ENCODE measurements at places on chromosomes 16 and 17.

DNA sequence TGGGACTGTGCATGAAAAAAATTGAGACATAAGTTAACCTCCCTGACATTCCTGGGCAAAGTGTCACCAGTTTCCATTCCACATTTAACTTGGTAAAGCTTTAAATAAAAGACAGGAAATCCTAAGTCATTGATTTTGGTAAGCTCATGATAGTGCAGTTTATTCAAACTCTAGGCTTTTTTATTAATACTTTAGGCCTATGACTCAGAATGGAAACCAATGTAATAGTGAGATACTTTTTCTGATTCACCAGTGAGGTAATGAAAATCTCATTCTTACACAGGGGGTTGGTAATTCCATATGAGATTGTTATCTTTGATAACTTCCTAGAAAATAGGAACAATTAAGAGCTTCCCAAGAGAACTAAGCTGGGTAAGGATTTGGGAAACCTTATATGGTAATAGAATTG lies 91.1 kb downstream of the NLK start:
- no peak for DNase-seq

DNA sequence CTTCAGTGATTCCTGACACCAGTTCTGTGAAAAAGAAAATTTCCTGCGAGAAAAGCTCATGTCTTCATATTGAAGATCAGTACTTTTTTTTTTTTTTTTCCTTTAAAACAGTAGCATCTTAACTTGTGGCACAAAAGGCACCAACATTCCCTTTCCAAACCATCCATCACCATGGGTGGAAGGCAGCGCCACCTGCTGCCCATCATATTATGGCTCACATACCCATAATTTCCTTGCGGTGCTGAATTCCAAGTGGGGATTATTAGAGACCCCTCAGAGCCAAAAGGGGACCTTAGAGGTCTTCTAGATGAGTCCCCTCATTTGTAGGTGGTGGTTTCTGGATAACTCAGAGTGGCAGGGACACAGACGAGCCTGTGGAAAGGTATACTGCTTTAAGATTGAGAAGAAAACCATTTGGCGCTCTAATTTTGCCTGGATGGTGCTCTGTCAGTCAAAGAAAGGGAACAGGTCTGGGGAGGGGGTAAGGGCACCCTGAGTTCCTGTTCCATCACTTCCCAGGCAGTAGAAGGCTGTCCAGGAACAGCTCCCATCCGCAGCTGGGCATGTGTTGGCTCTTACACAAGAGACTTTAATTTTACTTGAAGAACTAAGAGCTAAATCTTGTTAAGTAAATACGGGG lies 7.9 kb upstream of the SOST start:
- no peak for DNase-seq

DNA sequence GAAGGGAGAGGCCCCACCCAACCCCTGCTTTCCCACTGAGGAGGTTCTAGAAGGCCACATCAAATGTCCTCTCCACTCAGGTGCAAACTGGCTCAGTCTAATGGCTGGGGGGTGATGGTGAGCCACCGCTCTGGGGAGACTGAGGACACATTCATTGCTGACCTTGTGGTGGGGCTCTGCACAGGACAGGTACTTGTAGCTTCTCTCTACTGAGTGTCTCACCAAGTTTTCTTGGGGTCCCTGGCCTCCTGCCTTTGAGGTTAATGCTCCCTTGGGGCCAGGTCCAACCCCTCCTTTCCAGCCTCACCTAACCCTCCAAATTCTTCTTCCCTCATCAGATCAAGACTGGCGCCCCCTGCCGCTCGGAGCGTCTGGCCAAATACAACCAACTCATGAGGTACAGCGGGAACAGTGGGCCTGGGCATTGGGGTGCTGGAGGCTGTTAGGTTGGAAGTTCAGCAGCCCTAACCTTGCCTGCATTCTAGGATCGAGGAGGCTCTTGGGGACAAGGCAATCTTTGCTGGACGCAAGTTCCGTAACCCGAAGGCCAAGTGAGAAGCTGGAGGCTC lies 5.7 kb downstream of the ENO3 start:
- no peak for DNase-seq

- no peak for DNase-seq
Measured at GRCh38 chr17:74417178-74418045, 14.5 kb upstream of the GPRC5C start.

DNA sequence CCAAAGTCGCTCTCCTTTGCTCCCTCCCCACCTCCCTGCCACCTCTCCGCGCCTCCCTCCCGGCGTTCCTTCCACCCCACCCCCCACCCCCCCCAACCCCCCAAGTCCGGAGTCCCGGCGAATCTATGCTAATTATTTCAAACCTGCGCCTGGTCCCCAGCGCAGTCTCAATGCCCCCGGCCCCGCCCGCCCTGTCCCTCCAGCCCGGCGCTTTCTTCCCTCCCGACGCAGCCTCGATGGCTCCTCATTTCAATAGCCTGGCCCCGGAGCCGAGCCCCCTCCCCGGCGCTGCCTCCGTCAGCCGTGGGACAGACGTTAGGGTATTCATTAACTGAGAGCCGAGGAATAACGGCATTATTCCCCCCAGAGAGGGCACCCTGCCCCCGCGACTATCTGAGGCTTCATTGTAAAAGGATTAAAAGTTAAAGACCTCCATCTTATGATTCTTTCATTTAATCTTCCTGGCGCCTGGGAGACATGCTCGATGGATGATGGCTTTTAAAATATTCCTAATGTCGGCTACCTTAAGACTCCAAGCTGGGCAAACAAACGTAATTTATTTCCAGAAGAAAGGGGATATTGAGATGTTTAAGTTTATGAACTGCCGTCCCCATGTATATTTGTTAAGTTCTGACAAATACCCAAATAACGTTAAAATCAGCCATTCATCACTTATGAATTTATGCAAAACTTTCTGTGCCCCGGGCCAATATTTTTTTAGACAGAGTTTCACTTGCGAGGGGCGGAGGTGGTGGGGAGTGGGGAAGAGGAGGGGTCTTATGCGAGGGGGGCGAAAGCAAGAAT lies 3.4 kb downstream of the NOG start:
- DNase-seq, result no peak

- no peak for DNase-seq
Measured at GRCh38 chr17:34644941-34645550, 65.7 kb downstream of the TMEM132E start.

DNA sequence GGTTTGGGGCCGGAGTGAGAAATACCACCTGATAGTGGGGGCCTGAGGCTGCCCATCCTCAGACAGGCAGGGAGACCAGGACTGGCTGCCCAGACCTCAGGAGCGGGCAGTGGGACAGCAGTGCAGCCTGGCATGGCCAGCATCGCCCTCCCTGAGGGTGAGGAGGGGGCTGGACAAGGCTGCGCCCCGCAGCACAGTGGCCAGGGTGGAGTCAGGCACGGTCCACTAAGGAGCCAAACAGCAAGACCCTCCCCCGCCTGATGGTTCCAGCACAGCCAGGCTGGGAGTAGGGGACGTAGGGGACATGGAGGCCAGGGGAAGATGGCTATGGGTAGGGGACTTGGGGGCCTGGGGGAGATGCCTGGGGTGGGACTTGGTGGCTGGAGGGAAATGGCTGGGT lies 3.3 kb downstream of the ZNF598 start:
- DNase-seq, result no peak

DNA sequence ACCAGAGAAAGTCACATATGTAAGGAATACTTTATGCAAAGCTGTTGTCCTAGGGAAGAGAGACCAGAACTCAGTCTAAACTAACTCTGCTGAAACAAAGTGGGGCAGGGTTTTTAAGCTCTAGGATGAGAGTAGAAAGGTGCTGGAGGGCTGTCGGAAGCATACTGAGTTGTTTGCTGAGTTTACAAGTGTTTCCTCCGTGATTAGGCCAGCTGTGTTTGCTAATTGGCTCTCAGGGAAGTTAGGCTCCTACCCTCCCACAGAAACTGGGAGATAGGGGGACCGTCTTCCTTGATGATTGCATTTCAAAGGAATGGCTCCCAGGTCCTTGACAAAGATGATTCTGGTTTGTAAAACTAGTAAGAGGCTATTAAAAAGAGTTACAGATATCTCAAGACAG lies 24.4 kb upstream of the CRYM start:
- no peak for DNase-seq

- DNase-seq, result no peak
Measured at GRCh38 chr16:81641395-81642106, 137.5 kb upstream of the PLCG2 start.

DNA sequence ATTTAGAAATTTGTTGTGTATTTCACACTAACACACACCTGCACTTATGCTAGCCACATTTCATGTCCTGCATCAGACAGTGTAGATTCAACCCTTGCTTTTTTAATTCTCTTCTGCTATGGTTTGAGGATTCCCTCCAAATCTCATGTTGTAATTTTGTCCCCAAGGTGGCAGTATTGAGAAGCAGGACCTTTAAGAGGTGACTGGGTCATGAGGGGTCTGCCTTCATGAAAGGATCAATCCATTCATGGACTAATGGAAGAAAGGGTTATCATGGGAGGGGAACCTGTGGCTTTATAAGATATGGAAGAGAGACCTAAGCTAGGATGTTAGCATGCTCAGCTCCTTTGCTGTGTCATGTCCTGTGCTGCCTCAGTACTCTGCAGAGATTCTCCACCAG lies 1032.2 kb downstream of the CDH11 start:
- DNase-seq, result no peak

DNA sequence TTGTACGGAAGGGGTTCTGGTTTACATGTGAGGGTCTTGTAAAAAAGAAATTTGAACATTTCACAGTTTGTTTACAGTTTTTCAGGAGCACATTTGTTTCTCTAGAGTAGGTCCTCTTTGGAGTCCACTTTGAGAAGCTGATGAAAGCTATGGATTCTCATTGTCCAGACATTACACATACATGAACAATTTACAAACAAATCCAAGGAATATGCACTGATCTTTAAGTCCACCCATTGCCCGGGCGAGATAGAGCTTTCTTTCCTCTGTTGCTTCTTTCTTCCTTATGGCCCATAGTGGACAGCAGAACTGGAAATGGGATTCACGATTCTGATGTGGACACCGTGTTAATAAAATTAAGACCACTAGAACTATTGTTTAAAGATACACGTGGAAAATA lies 1.9 kb downstream of the DCAF7 start:
- no peak for DNase-seq

- DNase-seq, result no peak
Measured at GRCh38 chr16:76854234-76854633, 336.8 kb upstream of the MON1B start.

- DNase-seq, result no peak
Measured at GRCh38 chr16:85746460-85747215, 4.3 kb downstream of the C16orf74 start.

- no peak for DNase-seq
Measured at GRCh38 chr17:45296003-45296832, 20.6 kb downstream of the MAP3K14 start.

- DNase-seq, result no peak
Measured at GRCh38 chr16:10490141-10490540, 90.3 kb downstream of the EMP2 start.

DNA sequence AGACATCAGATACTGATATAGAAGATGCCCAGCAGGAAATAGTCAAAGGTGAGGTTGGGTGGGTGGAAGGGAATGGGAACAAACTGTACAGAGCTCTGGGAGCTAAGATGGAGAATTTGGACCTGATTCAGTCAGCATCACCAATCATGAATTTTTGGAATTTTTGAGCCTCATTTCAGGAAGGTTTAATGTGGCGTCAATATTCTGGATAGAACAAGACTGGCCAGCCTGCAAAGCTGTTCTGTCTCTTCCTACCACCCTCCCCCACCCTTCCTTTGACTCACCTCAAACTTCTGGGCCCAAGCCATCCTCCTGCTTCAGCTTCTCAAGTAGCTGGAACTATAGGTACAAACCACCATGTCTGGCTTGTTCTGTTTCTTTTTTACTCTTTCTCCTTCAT lies 32.6 kb downstream of the CTCF start:
- peak; percentile 3 for DNase-seq

GRCh38 chr16:8505327-8505991 lies 84.9 kb downstream of the TMEM114 start:
- no peak for DNase-seq

DNA sequence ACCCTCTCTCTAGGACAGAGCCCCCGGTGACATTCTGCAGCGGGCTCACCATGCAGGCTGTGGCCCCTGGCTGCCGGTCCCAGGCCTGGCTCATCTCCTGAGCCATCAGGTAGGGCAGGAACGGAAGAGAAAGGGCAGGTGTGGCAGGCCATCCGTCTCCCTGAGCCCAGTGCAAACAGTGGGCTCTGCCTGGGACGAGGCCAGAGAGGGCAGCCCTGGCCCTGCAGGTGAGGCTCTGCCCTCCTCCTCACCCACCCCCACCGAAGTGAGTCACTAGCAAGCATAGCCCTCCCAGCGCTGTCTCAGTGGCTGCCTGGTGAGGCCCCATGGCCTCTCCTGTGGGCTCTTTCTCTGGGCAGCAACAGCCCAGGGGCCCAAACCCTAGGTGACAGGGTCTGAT lies 14.5 kb downstream of the OTOP3 start:
- DNase-seq, result no peak

DNA sequence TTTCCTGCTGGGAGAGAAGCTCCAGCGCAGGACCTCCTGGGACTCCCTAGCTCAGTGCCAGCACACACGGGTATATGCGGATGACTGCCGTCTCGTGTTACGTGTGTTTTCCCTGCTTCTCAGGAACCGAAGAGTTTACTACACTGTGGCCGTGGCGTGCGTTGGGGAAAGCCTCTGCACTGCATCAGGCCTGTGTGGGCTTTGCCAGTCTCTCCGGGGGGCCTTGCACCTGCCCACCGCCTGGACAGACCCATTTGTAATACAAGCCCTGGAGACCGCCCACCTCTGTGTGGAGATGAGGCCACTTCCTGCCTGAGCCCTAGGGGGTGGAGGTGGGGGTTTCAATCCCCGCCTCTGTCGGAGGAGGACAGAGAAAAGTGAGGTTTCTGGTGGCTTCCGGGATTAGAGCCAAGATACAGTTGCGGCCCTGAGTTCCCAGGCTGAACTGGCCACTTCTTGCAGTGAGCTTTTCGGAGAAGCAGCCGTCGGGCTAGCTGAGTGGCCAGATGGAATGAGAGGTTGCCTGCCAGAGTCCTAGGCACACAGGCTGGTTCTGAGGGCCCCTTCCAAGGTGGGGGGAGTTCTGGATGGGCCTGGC lies 43.4 kb upstream of the GSE1 start:
- DNase-seq, result no peak

GRCh38 chr17:58324056-58324408 lies 4.6 kb downstream of the TSPOAP1 start:
- DNase-seq, result no peak

DNA sequence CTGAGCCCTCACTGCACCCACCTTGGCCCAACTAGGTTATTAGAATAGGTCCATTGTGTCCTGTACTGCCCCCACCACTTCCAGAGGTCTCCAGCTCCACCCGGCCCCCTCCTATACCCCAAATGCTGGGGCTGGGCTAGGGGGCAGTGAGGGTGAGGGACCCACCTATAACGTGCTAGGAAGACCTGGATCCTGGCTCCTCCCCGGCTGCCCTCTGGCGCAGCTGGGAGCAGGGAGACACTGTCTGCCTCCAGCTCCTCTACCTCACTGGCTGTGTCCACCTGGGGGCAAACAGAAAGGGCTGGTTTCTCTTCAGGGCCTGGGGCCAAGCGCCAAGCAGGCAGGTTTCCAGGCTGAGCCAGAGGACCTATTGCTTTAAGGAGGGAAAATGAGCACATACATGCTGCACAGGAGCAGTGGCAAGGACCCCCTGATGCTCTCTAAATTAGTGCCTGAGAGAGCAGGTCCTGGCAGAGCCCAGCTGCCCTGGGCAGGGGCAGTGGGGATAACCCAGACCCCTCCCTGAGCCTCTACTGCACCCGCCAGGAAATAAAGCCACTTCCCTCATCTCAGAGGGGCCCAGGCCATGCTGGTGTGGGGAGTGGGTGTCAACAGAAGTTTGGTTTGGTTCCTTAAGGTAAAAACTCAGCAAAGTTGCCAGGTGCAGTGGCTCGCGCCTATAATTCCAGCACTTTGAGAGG lies 12.2 kb downstream of the TSPOAP1 start:
- no peak for DNase-seq

Measured in activated T-cell treated with anti-CD3 and anti-CD28 coated beads for 48 hours (primary cell).